ENCODE measurements at places on chromosomes 3 and 15.

DNA sequence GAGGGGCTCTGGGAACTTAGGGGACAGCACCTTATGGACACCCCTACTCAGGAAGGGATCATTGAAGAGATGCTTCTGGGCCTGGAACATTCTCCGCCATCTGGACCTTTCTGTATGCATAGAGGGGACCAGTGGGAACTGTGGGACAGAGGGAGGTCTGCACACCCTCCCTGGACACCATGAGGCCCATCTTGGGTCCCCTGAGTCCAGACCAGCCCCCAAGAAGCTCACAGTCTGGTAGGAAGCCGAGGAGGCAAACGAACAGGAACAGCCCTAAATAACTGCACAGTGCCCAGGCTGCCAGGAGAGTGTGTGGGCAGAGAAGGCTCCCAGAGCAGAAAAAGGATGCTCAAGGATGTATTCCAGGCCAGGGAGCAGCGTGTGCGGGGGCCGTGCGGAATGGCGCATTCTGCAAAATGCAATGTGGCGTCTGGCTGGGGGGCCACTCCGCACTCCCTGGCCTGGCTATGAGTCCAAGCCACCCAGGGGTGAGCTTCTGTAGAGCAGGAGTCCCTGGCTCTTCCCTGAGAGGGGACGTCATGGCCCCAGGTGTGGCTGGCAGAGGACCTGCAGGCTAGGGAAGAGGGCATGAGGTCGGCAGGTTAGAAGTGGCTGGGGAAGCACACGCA, 24.5 kb upstream of the KLF13 start:
- DNase-seq = no peak

GRCh38 chr15:41116962-41117252, 827 bp upstream of the INO80 start:
- DNase-seq = no peak

DNA sequence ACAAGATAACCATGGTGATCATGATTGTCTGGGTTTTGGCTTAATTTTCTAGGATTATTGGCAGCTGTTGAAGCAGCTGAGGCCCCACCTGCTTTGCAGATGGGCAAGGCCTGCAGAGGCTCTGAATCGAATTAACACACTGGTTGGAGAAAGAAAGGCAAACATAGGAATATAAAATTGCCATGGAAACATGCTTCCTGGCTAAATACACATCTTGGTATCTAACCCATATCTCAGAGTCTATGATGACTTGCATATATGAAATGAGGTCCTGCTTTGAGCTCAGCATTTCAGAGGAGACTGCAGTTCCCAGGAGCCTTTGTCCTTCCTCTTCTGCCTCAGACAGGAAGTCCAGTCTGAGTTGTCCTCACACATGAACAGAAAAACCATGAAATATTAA, 24.3 kb upstream of the SV2B start:
- no peak for DNase-seq

DNA sequence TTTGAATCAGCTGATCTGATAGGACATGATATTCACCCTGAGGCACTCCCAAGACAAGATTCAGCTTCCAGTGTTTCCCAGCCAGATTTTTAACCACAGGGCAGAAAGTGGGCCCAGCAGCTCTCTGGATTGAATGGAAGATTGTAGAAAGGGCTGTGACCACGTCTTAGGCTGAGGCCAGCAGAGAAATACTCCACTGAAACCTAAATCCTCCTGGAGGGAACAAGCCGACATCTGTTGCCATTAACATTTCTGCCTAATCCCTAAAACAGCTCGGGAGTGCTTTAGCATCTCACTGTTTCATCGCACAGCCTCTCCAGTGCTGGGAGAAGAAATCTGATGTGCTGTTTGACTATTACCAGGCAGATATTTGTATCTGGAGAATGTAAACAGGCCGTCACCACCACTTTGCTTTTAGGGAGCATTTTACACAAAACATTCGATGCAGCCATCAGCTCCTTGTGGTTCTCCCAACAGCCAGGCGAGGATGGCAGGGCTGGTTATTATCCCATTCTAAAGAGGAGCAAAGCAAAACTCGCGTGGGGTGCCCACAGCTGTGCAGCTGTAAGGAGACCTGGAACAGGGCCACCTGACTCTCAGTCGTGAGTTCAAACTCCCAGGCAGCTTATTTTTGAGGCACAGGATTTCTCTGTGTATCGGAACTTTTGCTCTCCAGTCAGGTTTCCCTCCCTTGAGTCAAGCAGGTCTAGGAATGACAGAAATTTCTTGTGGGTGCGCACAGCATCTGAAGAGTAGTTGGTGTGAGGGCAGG, 117.4 kb downstream of the LIPC start:
- peak; percentile 48 for DNase-seq

- DNase-seq = no peak
Observed at GRCh38 chr3:177557548-177557947, 360.3 kb upstream of the TBL1XR1 start.

- no peak for DNase-seq
Observed at GRCh38 chr15:80870893-80871292, 91.7 kb downstream of the CEMIP start.

DNA sequence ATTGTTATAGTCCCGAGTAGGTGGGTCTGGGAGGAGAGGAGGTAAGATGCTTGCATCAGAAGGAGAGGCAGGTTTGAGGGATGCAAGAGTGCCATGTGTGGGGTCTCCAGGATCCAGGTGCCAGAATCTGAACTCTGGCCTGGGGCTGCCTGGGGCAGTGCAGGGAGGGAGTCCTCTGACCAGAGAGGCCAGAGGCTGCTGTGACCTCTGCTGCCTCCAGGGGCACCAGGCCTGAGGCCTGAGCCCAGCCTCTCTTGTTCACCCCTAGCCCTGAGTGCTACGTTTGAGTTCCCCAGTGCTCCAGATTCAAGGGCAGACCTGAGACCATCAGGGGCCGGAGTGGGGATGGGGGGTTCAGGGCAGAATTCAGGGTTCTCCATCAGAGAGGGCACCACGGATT, 7.4 kb downstream of the SLC38A3 start:
- DNase-seq = no peak

- DNase-seq = no peak
Observed at GRCh38 chr3:168984872-168985271, 678.6 kb downstream of the MECOM start.
